ENCODE measurements at places on chromosomes 5 and 9.
A peak's percentile ranks its signal among the peaks of the same experiment; 100 is the strongest.

DNA sequence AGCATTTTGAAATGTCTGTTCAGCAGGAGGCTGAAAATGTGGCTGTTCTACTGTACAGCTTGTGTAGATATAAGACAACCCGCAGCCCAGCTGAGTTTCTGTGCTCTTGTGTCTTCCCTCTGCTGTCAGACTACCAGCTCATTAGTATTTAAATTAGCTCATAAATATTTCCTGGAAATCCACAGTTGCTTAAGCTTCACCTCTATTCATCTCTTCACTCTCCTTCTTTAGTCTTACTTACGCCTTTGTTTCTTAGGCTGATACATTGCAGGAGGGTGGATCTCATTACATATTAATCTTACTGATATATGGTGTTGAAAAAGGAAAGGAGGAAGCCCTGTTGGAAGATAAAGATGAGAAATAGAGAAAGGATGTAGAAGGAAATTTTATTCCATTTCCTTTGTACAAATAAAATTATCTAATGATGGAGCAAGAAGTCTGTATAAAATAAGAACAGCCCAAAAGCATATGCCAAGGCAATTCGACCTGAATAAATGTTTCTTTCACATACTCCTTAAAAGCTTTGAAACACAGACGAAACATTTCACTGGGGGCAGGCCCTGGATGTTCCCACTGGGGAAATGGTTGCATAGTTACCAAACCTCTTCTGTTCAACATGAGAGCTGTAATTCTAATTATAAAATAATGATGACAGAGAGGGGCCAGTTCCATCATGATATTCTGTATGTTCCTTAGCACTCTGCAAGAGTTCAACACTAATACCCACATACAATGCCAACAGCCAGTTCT, 111.8 kb upstream of the APC start:
- no peak for DNase-seq

DNA sequence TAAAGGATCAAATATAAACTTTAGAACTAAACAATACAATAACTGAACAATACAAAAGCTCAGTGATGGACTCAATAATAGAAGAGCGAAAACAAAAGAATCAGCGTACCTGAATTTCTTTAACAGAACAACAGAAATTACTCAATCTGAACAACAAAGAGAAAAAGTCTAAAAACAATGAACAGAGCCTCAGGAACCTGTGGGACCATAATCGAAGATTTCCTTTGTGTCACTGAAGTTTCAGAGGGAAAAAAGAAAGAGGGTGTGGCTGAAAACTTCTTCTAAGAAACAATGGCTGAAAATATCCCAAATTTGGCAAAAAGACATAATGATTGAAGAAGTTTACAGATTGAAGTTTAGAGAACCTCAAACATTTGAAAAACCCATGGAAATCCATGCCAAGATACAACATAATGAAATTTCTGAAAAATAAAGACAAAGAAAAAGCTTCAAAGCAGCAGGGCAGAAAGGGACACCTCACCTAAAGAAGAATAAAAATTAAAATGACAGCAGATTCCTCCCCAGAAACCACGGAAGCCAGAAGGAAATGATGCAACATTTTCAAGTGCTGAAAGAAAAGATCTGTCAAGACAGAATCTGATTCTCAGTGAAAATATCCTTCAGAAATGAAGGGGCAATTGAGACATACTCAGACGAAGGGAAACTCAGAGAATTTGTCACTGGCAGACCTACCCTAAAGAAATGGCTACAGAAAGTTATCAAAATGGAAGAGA, 288.8 kb downstream of the ARL15 start:
- peak; percentile 59 for DNase-seq

GRCh38 chr9:133518200-133518599, 6.6 kb downstream of the MYMK start:
- no peak for DNase-seq

DNA sequence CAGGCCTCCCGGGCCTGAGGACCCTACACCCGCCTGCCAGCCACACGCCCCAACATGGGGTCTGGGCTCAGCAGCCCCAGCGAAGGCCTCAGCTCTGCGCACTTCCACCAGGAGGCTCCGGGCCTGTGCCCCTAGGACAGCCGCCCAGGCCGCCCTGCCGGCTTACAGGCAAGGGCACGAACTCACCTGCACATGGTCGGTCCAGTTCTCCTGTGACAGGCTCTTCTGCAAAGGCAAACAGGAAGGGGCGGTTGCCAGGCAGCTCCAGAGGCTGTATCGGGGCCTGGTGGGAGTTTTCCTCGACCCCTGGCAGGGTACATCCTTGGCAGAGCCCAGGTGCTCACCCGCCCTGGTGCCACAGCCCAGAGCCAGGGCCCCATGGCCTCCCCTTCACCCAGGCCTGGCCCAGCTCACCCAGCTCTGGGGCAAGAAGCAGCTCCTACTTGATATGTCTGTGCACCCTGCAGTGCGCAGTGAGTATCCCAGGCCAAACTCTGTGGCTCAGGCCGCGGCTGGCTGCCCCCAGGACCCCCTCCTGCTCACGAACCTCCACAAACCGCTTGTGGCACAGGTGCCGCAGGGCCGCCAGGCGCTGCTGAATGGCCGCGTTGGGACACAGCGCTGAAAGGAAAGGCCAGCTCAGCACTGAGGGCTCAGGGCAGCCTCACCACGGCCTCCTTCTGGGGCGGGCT, 52.2 kb upstream of the NRARP start:
- DNase-seq = no peak

DNA sequence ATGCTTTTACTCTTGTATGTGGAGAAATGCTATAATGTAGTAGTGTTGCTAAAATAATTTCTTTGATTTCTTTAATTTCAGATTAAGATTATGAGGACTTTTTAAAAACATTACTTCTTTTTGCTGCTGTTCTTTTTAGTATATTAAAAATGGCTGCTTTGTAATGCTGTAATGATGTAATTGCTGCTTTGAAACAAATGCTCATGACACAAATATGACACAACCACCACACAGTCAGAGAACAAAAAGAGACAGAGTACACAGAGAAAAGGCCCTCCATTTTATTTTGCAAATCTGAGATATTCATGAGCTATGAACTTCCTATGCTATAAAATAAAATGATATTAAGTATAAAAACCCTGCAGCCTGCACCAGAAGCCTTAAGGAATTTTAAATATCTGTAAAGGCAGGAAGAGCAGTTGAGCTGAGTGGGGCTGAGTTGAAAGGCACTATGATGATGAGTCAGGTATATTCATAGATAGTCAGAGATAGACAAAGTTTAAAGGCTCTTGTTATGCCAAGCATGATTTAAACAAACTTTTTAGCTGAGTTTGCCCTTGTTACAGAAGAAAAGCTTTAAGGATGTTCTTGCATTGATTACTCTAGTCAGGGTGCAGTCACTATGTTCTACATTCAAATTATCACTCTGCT, 5.1 kb upstream of the POU5F2 start:
- peak; percentile 50 for DNase-seq

DNA sequence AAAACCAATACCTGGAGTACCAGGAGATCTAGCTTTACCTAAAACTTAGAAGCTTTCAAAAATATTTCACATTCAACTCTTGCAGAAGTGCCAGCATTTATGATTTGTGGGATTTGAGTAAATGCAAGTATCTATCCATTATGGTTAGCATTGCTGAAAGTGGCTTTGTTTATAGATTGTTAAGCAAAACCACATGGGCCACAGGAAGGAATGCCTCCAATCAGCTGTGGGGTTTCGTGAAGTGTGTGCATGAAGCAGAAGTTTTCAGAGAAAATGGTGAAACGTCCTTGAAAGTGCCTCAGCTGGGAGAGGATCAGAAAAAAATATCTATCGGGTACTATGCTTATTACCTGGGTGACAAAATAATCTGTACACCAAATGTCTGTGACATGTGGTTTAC, 4.2 kb downstream of the LECT2 start:
- DNase-seq = peak; percentile 42
